ENCODE measurements at places on chromosomes 6 and 20.

- DNase-seq: no peak
Measured at GRCh38 chr6:11428895-11429294, 108.7 kb upstream of the TMEM170B start.

DNA sequence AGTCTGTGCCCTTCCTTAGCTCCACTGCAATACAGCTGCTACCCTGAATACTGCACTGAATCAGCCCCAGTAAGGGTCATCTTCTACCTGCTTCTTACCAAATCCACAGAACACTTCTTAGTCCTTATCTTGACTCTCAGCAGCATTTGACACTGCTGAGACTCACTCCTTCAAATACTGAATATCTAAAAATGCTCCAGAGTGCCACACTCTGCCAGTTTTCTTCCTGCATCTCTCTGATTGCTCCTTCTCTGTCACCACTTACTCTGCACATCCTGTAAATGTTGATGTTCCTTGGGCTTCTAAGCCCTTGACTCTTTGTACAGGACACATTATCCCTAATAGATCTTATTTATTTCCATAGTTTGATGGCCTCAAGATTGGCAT is 19.8 kb downstream of the MAN1A1 start:
- DNase-seq: no peak

GRCh38 chr6:46862381-46862780 is 59.4 kb downstream of the ADGRF5 start:
- DNase-seq: no peak

- DNase-seq: no peak
Measured at GRCh38 chr20:24462460-24463010, 6.9 kb upstream of the SYNDIG1 start.

DNA sequence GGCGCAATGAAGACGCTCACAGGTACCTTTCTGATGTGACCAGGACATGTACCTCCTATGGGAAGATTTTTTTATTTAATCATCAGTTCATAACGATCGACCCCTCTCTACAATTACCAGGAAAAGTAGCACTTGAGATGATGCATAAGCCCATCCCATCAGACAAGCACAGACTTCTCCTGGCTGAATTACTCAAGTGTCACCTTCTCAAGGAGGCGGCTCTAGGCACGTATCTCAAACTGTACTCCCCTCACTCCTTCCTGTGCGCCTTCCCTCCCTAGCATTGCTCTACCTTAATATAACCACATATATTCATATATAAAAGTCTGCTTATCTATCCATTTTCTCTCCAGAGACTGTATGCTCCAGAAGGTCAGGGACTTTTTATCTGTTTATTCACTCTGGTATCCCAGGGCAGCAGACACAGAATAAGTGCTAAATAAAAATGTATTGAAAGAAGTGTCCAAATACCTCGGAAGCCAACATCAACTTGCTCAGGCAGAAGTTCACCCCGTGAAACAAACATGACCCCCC is 71.5 kb downstream of the CNKSR3 start:
- no peak for DNase-seq

- no peak for DNase-seq
Measured at GRCh38 chr6:150169609-150170008, 26.8 kb downstream of the PPP1R14C start.

DNA sequence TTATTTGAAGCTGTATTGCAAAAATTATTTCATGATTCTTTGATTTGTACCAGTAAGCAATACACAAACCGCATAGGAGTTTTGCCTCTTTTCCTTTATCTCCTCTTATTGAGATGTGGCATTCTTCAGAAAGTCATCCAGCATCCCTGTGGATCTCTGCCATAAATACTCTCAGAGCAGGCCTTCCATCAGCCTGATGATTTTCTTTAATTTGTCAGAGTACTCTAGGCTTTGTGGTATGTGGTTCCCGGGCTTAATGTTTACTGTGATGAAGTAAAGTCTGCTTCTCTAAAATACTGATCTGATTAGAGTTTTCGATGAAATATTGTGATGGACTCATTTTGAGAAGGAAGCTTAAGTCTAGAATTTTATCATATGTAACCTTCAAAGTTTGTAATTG is 31.1 kb upstream of the SLC35D3 start:
- no peak for DNase-seq

- DNase-seq: no peak
Measured at GRCh38 chr6:7637533-7637932, 47.5 kb downstream of the SNRNP48 start.

DNA sequence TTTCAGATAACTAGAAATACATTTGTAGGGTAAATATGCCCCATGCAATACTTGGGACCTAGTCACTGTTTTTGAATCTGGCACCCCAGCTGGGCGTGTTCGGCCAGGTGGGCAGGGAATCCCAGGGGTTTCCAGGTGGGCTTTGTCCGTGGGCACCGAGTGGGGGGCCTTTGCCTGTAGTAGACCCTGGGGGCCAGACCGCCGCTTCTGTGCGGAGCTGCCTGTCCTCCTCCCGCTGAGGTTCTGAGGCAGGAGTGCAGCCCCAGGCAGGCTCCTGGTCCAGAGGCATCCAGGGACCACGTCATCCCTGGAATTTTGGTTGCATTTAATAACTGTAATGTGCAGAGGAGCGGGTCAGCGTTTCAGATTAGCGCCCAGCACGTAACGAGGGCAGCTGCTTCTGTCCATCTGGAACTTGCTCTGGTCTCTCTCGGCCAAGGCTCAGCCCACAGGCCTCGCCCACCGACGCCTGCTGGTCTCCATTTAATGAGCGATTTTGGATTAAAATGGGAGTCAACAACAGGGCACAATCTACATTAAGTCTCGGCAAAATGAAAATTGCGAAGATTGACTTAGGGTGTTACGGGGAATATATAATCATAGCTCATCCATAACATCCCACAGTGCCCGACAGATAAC is 12.8 kb downstream of the BHLHE23 start:
- DNase-seq: no peak

DNA sequence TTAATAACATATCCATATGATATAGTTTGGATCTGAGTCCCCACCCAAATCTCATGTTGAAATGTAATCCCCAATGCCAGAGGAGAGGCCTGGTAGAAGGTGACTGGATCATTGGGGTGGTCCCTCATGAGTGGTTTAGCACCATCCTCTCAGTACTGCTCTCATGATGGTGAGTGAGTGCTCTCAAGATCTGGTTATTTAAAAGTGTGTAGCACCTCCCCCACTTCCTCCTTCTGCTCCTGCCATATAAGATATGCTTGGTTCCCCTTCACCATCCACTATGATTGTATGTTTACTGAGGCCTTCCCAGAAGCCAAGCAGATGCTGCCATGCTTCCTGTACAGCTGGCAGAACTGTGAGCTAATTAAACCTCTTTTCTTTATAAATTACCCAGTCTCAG is 22.9 kb downstream of the IRF4 start:
- DNase-seq: no peak

GRCh38 chr6:118285791-118286190 is 262.3 kb upstream of the PLN start:
- DNase-seq: no peak

DNA sequence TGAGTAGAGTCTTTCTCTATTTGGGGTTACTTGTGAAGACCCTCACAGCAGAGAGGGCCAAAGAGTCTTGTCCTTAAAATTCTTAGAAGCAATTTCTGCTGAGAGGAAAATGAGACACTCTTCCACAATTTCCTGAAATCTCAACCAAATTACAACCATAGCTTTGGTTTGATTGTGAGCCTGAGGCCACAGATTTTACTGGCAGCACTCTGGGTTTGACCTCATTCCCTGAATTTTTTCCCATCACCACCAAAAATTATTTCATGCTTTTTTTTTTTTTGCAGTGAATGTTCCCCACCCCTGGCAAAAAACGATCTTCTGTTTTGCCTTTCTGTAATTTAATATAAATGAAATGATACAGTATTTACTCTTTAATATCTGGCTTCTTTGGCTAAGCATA is 125.5 kb downstream of the THEMIS start:
- DNase-seq: no peak

DNA sequence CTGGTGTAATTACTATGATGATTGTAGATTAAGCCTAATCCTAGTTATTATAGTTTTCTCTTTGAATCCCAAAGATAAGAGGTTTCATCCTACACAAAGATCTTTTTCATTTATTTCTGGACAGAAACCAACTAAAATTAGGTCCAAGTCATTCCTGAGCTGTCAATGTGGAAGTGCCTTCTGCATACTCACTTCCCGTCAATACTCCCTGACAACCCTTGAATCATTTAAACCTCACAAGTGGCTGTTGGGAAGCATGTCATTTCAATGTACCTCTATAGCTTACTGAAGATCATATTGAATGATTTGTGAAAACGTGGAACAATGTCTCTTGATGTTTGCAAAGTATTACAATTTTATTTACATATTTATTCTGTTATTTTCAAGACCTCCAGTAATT is 274.1 kb downstream of the HACE1 start:
- DNase-seq: no peak

DNA sequence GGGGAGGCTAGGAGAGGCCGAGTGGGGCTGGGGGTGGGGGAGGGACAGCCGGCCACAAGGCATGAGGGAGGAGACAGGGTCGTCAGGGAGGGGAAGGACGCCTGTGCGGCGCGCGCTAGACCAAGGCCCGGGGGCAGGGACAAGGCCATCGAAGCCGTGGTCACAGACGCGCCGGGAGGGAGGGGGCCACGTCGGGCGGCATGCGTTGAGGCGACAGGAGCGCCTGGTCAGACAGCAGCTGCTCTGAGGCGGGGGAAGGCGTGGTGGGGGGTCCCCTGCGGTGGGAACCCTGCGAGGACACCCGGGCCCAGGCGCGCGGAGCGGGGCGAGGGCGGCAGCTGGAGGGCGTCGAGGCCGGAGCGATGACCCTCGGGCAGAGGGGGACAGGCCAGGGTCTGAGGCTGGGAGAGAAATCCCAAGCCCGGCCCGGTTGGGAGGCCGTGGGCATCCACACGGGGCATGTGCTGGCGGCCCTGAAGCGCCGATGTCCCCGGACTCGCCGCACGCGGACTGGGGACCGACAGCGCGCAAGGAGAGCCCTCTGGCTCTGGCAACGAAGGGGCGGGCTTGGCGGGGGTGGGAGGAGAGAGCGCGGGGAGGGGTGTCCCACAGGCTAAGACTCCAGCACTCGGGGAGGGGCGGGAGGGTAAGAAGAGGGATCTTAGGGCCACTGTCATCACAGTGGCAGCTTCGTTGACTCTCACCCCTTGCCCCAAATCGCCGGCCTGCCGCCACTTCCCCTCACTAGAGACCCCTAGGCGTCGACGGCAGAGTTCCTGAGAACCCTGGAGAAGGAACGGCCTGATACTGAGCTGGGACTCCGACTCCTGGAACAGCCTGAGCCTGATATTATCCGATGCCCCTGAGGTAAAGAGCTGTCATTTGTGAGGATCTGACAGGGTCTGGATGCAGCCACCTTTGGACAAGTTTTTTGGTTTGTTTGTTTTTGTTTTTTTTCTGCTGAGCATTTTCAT is 5.0 kb downstream of the TMEM239 start:
- no peak for DNase-seq

DNA sequence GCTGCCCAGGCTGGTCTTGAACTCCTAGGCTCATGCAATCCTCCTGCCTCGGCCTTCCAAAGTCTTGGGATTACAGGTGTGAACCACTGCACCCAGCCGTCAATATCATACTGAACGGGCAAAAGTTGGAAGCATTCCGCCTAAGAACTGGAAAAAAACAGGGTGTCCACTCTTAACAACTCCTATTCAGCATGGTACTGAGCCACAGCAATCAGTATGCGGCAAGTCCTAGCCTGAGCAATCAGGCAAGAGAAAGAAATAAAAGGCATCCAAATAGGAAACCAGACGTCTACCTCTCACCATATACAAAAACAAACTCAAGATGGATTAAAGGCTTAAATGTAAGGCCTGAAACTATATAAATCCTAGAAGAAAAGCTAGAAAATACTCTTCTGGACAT is 83.1 kb downstream of the FKBP5 start:
- no peak for DNase-seq

- DNase-seq: no peak
Measured at GRCh38 chr6:135202836-135203235, 21.7 kb downstream of the MYB start.

- DNase-seq: no peak
Measured at GRCh38 chr6:152273638-152274037, 363.5 kb downstream of the SYNE1 start.

DNA sequence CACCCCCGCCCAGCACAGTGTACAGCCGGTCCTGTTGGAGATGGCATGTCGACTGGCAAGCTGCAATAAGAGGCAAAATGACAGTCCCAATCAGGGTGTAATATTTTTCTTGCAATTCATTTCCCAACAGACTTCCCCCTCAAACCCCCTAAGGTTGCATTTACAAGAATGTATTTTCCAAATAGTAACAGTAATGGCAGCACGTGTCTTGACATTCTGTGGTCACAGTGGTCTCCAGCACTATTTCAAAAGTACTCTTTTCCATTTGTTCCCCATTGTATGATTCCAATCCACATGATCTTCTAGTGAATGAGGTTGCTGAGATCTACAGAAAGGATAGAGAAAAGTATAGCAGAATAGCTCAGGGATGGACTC is 97.8 kb upstream of the CARMIL1 start:
- DNase-seq: no peak

DNA sequence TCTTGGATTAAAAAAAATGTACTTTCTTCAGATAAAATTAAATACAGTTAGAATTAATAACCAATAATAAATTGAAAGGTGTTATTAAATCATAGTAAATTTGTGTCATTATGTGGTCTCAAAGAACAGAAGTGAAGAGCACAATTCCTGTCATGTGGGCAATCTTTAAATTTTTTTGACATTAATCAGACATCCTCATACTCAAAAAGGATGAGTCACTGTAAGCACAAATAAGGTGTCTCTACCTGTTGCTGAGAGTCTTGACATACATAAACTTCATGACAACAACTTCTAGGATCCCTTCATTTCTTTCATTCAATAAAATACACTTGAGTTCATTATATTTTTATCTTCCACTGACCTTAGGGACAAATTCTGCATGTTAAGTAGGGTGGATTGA is 76.1 kb downstream of the SLC22A3 start:
- DNase-seq: no peak

GRCh38 chr20:59314997-59315396 is 14.6 kb downstream of the EDN3 start:
- no peak for DNase-seq

GRCh38 chr6:138673346-138674014 is 100.1 kb upstream of the CCDC28A start:
- no peak for DNase-seq

- peak; percentile 81 for DNase-seq
Measured at GRCh38 chr6:28944412-28944865, 20.7 kb upstream of the TRIM27 start.

DNA sequence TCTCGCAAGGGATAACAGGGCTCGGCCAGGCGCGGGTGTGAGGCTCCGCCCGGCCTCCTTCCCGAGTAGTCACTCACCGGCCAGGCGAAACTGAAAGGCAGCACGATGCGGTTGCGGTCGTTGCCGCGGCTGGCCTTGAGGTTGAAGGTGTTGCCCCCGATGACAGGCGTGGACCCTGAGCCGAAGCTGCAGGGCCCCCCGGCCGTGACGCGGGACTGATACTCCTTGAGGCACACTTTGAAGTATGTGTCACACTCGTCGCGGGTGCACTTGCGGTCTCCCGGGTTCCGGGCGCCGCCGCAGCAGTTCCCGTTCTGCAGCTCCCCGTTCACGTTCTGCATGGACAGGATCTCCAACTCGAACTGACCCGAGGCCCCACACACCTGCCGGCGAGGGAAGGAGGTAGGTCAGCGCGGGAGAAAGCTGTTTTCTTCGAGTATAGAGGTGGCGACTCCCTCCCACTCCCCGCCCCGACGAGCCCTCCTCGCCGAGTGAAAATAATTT is 1.1 kb downstream of the JAG1 start:
- no peak for DNase-seq
